ENCODE measurements at places on chromosomes 3 and 15.

- H3K4me3 ChIP-seq: no peak overlapping the region
- peak overlapping the region; percentile 59 for H3K27ac ChIP-seq
- H3K36me3 ChIP-seq: no peaks in the 10 kb centered on the region
- peaks cover 23% of the 10 kb centered on the region for H3K4me1 ChIP-seq
- no peaks in the 10 kb centered on the region for H3K27me3 ChIP-seq
Measured at GRCh38 chr3:108441071-108441507, 69.3 kb downstream of the MYH15 start.

DNA sequence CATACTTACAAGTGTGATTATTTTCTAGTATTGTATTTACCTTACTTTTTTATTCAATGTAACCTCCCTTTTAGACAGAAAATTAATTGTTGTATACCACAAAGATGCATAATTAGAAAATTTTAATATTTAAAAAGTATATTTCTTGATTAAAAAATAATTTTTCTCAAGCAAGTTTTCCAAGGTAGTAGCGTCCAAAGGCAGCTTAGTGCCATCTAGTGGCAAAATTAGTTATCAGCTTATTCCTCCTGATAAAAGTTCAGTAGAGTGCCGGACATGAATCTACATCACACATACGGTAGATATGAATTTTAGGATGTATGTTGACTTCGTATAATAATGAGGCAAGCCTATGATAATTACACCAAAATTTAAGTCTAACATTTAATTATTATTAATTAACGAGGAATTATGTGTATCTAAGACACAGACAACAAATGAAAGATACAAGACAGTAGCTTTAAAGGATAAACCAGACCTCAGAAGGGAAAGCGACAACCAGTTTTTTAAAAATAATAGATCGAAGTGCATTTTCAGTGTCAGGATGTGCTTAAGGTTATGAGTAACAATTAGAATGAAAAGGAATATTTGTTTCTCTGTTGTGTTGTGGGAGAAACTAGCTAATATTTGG, 405.9 kb downstream of the ROBO1 start:
- H3K4me1 ChIP-seq: peaks cover 4% of the 10 kb centered on the region
- H3K36me3 ChIP-seq: no peaks in the 10 kb centered on the region
- DNase-seq: peak; percentile 58
- no peak overlapping the region for H3K4me3 ChIP-seq
- no peak overlapping the region for H3K27ac ChIP-seq

DNA sequence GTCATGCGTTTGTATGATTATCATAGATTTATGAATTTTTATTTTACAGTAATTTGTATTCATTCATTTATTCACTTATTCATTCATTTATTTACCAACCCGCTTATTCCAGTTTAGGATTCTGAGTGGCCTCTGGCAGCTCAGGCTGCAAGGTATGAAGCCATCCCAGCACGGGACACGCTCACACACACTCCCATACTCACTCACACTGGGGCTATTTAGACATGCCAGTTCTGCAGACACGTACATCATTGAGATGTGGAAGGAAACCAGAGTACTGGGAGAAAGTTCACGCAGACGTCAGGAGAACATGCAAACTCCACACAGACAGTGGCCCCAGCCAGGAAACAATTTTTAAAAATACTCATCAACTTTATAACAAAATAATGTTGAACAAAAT, 5.1 kb downstream of the CDIN1 start:
- H3K36me3 ChIP-seq: no peaks in the 10 kb centered on the region
- H3K4me1 ChIP-seq: no peaks in the 10 kb centered on the region
- no peak for DNase-seq

GRCh38 chr3:136343873-136344555, 93.9 kb downstream of the PCCB start:
- peak; percentile 50 for DNase-seq
- no peaks in the 10 kb centered on the region for H3K36me3 ChIP-seq
- peaks cover 6% of the 10 kb centered on the region for H3K4me1 ChIP-seq
- no peak overlapping the region for H3K4me3 ChIP-seq
- H3K27me3 ChIP-seq: no peaks in the 10 kb centered on the region

- H3K36me3 ChIP-seq: no peaks in the 10 kb centered on the region
- no peak overlapping the region for H3K4me3 ChIP-seq
- peaks cover 12% of the 10 kb centered on the region for H3K4me1 ChIP-seq
- no peaks in the 10 kb centered on the region for H3K27me3 ChIP-seq
Measured at GRCh38 chr3:186843039-186843432, 526 bp downstream of the ADIPOQ start.

GRCh38 chr3:69354948-69355347, 30.9 kb downstream of the FRMD4B start:
- no peaks in the 10 kb centered on the region for H3K4me1 ChIP-seq
- H3K36me3 ChIP-seq: no peaks in the 10 kb centered on the region
- H3K4me3 ChIP-seq: no peak overlapping the region
- no peak for DNase-seq
- H3K27me3 ChIP-seq: no peaks in the 10 kb centered on the region
- no peak overlapping the region for H3K27ac ChIP-seq

All from A673 (cell line).